ENCODE measurements at places on chromosomes 2 and 18.
A peak's percentile ranks its signal among the peaks of the same experiment; 100 is the strongest.

DNA sequence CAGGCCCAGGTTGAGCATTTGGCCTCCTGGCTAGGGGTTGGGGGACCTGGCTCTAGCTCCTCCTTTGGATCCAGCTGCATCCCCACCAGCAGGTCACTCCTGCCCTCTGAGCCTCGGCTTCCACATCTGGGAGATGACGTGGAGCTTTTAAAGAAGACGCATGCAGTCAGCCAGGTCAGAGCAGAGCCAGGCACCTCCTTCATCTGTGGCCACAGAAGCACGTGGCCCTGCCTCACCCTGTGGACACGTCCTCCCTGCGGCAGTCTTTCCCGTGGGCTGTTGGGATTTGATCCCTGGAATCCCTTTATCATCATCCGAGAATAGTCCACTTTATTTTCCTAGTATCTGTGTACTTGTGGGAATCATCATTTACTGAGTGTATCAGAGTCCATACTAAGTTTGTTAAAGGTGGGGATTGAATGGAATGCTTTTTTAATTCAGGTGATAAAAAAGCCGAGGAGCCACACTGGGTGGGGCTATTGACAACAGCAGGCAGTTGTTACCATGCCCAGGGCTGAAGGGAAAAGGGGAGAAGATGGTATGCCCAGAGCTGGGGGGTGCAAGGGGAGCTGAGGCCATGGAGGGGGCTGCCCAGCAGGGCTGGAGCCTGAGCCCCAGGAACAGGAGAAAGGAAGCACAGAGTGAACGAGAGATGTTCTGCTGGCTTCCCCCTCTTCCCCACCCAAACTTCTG lies 170.1 kb downstream of the LAMA1 start:
- no peak for DNase-seq

GRCh38 chr2:218081063-218081462 lies 12.0 kb downstream of the RUFY4 start:
- DNase-seq, result no peak

DNA sequence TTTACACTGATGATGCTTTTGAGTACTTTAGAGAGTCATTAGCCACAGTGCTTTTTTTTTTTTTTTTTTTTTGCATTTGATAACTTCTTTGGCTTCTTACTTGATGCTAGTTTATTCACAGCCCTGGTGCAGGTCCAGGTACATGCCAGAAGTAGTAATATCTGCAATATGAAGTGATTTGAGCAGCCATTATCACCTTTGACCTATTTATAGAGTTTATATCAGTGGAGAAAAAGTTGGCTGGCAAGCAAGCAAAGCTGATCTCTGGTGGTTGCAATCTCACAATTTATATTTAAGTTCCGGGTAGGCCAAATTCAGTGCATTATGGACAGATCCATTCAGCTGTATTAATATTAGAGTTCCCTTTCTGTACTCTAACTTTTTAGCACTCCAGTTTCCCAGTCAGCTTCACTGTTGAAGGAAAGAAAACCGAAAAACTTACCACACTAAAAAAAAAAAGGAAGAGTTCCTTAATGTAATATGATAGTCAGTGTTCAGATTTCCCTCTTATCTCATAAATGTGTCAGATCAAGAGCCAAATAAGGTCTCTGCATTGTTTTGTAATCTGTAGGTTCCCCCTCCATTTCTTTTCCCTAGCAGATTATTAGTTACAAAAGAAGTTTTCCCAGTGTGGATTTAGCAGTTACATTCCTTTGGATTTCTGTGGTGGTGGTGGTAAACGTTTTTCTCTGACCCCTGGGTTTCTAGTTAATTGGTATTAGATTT lies 78.6 kb downstream of the HAUS1 start:
- DNase-seq, result no peak

- DNase-seq, result no peak
Observed at GRCh38 chr2:120622159-120622869, 113.4 kb upstream of the GLI2 start.

- no peak for DNase-seq
Observed at GRCh38 chr2:36633470-36634092, 35.6 kb upstream of the FEZ2 start.

DNA sequence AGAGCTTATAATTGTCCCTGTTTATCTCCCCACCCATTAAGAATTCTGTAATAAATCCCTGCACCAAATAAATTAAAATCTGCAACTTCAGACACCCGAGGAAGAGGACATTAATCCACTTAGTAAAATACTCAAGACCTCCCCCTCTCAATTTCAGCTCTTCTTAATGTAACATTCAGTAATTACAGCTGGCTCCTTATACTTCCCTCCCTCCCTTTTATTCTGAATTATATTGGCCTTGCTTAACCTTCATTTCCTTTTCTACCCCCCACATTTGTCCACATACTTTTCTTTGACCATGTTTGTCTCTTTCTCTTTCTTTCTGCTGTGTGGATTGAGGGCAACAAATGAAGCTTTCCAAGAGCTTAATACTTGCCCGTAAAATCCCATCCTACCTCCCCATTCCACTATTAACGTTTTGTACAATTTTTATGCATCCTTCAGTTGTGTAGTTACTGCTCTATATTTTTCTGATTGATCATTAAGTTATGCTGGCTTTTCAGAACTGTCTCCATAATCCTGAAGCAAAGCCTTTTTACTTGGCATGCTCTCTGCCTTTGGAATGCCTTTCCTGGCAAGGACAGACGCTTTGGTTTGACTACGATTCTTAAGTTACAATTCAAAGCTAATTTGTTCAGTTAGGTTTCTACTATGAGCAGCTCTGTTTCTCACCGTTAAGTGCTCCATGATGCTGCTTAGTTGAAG lies 580.1 kb downstream of the ZEB2 start:
- DNase-seq, result no peak

DNA sequence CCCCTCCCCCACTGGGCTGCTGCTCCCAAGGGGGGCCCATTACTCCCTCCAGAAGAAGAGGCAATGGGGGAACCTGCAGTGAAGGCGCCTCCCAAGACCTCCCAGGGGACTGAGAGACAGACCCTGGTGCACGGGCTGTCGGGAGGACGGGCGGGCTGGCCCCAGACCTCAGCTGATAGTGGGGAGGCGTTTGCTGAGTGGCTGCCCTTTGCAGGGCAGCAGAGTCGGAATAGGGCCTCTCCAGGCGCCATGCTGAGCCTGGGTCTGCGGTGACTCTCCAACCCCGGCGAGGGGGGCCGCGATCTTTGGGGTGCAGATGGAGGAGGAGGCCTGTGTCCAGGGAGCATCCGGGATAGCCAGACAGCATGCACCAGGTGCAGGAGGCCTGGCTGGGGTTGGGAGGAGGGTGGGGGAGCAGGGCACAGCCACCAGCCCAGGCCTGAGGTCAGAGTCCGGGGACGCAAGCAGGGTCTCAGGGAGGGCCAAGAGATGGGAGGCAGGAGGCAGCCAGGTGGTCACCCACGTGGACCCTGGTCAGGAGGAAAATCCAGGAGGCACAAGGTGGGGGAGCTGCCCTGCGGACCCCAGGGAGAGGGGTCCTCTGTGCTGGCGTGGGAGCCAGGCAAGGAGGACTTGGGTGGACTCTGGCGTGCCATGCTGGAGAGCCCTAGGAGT lies 11.0 kb downstream of the CROCC2 start:
- DNase-seq, result no peak

DNA sequence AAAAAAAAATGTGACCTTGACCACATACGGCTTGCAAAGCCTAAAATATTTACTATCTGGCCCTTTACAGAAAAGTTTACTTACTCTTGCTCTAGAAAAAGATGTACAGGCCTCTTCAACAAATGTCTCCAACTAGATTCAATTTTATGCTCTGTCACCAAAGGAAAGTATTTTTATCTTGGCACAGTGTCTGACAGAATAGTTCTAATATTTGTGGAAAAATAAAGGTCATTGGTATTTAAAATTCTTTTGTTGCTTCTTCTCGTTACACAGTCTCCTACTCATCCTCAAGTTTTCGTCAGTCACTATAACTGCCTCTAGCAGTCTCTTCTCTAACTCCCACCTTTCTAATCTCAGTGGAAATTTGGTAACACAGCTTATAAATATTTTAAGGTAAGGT lies 1.4 kb downstream of the RBKS start:
- no peak for DNase-seq

DNA sequence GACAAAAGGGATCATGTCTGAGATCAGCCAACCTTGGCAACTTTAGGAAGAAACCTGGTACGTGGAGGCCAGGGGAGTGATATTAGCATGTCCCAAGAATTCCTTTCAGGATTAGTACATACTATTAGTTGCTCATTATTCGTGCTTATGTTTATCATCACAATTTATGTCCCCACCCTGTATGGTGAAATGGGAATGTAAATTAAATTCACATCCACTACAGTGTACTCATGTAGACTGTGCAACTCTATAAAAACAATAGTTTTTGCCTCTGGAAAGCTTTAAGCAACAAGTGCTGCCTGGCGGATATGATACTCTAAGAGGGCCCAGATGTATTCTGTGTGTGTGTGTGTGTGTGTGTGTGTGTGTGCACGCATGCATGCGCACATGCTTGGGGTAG lies 110.7 kb downstream of the GALNT14 start:
- DNase-seq, result no peak

GRCh38 chr2:109031476-109032228 lies 42.6 kb upstream of the EDAR start:
- DNase-seq, result peak; percentile 80

- no peak for DNase-seq
Observed at GRCh38 chr18:73047688-73048087, 179.9 kb upstream of the NETO1 start.

DNA sequence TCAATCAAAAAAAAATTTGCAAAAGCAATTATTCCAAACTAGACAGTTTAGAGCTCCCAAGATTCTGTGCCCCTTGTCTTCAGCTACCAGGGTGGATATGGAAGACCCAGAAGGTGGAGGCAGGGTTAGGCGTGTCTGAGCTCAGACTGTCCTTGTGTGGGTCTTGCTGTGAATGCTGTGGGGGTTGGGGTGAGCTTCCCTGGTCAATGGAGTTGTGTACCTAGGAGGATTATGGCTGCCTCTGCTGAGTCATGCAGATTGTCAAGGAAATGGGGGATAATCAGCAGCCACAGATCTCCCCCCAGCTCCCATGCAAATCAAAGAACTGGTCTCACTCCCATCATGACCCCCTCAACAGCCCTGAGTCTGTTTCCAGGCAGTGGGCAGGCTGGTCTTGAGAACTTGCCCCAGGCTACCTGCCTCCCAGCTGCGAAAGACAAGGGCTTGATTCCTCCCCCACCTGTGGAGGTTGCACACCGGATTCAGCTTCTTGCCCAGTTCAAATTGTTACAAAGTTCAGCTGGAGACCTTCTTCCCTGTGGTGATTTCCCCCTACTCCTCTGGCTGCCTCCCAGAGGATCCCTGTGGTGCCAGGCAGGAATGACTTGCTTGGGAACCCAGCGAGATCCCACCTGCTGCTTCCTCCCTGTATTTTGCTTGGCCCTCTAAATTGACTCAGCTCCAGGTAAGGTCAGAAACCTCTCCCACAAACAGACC lies 77.0 kb downstream of the RAD51AP2 start:
- DNase-seq, result no peak

DNA sequence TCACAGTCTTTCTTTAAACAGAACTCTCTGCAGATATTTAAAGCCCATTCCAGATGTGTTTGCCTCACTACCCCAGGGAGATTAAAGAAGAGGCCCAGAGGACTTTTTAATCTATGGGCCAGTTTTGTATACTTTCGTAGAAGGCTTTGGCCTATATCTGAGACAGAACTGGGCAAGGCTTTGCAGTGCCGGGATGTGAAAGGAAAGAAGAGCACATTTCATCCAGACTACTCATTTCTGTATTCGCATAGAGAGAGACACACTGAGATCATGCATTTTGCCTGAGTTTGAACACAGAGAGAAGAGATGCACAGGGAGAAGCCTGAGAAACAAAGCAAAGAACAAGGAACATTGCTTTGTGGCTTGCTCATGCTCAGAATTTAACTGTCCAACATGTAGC lies 54.9 kb upstream of the SLC5A7 start:
- DNase-seq, result no peak

DNA sequence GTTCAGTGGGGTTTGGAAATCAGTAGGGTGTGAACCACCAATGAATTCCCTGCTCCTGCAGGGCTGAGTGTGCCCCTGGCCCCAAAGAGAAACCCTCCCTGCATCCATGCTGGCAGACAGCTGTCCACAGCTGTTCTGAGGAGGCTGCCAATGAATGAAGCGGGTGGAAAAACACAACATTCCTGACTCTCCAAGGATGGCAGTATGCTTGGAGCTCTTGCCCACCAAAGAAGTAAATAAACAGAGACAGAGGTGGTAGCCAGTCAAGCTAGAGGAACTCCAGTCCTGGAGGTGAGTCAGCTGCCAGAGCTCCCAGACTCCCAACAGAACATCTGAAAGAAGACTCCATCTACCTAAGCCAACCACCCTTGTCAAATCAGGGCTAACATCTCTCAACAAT lies 6.2 kb downstream of the ZBTB7C start:
- DNase-seq, result no peak

- DNase-seq, result no peak
Observed at GRCh38 chr2:144156736-144157640, 362.9 kb downstream of the ZEB2 start.

DNA sequence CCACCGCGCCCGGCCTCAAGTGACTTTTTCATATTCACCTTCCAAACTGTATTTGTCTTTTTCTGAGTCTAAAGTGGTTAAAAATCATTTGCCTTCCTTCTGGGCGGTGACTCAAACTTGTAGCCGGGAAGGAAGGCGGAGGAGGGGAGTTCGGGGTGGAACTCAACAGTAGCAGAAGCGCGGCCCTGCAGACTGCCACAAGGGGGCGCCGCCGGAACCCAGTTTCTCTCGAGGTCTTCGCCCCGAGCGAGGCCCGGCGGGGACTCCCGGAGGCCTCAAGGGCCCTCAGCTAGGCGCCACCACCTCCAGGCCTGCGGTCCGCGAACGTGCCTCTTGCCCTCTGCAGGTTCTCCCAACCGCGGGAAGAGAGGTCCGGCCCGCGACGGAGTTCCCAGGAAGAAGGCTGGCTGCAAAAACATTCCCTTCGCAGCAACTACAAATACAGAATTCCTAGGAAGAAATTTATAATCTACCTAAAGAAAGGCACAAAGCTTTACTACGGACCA lies 16.8 kb upstream of the ITM2C start:
- DNase-seq, result peak; percentile 95

DNA sequence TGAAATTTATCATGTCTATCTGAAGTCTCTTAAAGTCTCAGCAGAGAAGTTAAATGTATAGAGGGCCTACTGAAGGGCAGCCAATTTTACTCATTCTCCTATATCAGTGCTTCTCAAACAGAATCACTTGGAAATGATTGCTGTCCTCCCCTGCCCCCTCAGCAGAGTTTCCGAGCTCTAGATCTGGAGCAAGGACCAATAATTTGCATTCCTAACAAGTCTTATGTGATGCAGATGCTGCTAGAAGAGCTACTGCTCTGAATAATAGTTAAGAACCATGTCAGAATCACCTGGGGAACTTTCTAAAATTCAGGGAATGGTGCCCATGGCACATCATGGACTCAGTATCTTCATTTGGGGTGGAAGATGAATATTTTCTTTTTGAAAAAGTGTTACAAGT lies 105.6 kb upstream of the EPHA4 start:
- no peak for DNase-seq

- DNase-seq, result no peak
Observed at GRCh38 chr18:9951022-9951859, 37.4 kb downstream of the VAPA start.

GRCh38 chr2:38146275-38146906 lies 70.4 kb upstream of the CYP1B1 start:
- no peak for DNase-seq

Data from activated T-cell treated with anti-CD3 and anti-CD28 coated beads, Interleukin-2, amount 50 U/mL, for 24 hours (primary cell).